Endothelial cell of umbilical vein (primary cell): ENCODE measurements at places on chromosomes 2 and 18. TPM values are rescaled to one million over a fixed set of nuclear protein-coding genes. Genes with fewer than 3 reads are reported as not detected.

TRABD2A gene
- polyA plus RNA-seq, result 0.45 and 1.0 TPM in 2 replicates

- no peak for DNase-seq
Observed at GRCh38 chr18:77099485-77100370, 32.9 kb downstream of the MBP start.

RNF149 gene
- polyA plus RNA-seq, result 28.1 and 31.3 TPM in 2 replicates

DNA sequence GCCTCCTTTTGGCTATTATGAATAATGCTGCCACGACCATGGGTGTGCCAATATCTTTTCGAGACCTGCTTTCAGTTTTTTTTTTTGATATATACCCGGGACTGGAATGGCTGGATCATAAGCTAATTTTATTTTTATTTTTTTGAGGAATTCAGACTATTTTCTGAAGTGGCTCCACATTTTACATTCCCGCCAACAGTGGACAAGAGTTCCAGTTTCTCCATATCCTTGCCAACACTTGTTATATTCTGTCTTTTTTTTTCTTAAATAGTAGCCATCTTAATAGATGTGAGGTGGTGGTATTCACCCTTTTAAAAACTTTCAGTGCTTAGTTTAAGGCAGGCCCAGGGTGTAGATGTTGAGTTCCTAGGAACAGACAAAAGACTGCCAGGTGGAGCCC lies 11.8 kb downstream of the LPIN1 start:
- DNase-seq, result no peak

- DNase-seq, result no peak
Observed at GRCh38 chr2:1856475-1856874, 112.2 kb upstream of the PXDN start.

GRCh38 chr2:70768590-70769085 lies 638 bp upstream of the ADD2 start:
- DNase-seq, result no peak

DNA sequence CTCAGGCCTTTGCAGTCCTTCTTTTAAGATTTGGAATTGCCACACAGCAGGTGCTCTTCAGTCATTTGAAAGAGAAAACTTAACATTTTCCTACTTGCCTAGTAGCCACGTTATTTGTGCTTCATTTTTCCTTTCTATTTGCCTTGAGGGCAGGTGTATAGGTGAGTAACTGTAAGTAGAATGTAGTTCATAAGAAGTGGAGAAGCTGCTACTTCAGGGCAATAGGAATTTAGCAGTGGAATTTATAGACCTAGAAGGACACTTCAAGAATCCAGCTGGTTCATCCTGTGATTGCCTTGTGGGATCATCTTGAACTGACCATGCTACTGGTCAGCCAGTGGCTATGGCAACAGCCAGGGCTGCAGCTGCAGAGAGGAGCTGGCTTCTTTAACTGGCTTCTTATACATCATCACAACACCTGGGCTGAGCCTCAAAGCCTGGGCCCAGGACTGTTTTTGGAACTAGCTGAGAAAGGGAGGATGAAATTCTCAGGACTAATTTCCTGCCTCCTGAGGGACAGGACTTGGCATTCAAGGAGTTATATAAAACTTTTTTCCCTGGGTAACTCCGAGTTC lies 5.1 kb upstream of the LANCL1 start:
- no peak for DNase-seq

CNRIP1 gene
- 88.6 and 98.9 TPM in 2 replicates for polyA plus RNA-seq
